ENCODE measurements at places on chromosomes 1 and 21.

DNA sequence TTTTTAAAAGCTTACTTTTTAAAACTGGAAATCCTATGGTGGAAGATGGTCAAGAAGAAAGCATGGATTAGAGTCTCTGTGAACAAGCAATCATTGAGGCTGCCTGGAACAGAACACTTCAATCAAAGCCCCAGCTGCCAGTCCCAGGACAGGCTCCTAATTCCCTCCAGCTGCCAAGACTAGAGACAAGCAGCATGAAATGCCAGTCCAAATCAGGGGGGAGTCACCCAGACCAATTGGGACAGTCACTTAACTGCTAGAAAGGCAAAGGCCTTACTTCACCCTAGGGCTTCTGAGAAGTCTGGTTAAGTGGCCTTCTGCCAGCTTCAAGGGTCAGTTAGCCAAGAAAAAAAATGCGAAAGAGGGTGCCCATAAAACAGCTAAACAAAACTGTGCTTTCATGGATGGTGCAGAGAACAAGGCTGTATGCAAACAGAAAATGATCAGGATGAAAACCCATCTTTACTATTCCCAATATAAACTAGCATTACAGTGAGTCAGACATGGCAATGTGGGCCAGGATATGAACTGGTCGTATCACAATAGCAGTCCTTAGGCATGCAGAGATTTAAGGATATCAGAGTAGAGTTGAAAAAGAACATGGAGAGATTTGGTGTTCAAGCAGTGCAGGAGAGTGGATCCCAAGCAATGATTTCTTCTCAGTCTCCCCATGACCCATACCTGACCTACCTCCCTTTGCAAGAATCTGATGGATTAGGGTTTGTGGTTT lies 31.0 kb upstream of the MAN1A2 start:
- DNase-seq, result peak; percentile 47

DNA sequence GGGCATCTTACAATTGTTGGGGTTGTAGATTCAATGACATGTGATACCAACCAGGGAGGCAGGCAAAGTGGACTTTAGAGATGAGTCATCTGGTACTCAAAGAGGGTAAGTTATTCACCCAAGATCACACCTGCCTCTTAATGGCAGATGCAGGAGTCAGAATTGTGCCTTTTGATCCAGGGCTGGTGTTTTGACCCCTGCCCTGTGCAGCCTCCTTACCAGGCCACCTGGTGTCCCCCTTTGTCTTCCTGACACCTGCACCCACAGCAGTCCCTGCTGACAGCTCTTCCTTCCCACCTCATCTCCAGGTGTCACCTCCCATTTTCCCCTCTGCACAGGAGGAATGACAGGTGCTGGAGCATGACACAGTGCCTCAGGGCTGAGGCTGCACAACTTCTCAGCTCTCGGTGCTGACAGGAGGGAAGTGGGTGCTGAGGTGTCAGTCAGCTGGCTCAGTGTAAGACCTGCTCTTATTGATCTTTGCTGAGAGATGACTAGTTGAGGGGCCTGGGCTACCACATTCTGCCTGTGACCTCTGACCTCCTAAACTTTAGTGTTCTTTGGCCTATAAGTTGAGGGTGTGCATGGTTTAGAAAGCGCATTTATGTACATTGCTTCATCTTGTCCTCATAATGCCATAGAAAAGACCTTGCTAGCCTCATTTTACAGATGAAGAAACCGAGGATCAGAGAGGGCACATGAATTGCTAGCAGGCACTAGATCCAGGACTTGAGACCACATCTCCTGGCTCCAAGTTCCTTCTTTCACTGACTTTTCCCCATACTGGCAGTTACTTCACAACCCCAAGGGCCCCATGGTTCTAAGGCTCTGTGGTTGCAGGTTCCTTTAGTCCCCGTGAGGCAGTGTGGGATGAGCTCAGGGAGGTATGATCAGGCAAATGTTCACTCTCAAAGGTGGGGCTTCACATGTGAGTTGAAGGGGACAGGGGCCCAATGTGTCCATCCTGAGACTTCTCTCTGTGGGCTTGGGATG lies 31.3 kb downstream of the CACNA1E start:
- no peak for DNase-seq

- no peak for DNase-seq
Observed at GRCh38 chr1:14921057-14921456, 232.5 kb upstream of the TMEM51 start.

DNA sequence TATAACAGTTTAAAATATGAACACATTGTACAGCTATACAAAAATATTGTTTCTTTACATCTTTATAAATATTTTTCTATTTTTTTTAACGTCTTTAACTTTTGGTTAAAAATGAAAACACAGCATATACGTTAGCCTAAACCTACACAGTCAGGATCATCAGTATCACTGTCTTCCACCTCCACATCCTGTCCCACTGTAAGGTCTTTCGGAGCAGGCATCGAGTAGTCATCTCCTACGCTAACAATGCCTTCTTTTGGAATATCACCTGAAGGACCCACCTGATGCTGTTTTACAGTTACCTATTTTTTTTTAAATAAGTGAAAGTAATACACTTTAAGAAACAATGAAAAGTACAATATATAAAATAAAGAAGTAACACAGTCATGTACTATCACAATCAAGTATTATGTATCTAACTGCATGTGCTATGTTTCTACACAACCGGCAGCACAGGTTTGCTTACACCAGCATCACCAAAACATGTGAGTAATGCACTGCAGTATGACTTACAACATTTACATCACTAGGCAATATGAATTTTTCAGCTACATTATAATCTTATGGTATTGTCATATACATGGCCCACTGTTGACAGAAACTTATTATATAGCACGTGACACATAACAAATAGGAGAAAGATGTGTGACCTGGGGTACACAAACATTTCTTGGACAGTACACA lies 254.4 kb downstream of the AKT3 start:
- DNase-seq, result no peak

DNA sequence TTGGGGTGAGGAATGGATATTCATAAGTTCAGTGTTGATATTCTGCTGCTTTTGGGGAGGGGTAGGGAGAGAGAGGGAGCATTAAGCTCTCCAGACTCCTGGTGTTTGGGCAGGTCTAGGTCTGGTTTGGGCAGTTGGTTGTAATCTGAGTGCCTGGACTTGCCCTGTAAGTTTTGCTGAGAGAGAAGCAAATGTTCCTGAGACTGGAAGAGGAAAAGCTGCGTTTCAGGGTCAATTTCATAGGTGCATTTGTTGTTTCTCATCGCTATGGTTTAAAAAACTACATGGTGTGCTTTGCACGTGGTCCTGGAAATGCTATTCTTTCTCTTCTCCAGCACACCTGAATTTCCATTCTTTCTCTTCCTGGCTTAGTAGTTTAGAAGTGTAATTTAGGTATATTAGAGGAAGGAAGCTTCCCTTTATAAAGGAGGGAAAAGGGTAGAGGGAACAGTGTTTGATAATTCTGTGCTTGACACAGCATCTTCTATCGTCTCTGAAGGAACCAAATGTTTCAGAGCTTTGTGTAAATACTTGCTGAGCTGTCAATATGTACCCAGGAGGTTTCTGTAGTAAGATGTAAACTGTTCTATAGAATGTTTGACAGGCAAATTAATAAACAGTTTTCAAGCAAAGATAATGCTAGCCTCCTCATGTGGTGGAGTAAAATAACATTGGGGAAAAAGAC lies 6.3 kb downstream of the ARID1A start:
- no peak for DNase-seq

- DNase-seq, result no peak
Observed at GRCh38 chr1:50971748-50972305, 1.8 kb downstream of the CDKN2C start.

DNA sequence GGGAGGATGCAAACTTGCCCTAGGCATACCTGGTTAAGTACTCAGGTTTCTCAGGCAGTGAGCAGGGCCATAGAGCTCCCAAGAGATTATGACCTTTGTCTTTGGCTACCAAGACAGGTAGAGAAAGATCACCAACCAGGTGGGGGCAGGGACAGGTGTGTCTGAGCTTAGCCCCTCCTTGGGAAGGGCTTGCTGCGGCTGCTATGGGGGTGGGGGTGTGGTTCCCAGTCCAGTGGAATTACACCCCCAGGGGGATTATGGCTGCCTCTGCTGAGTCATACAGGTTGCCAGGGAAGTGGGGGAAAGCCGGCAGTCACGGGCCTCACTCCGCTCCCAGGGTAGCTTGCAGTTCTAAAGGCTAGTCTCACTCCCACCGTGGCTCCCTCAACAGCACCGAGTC lies 65.2 kb upstream of the FAM163A start:
- DNase-seq, result no peak
